Activated CD4-positive, alpha-beta T cell treated with anti-CD3 and anti-CD28 coated beads, Interleukin-2, amount 50 U/mL, for 48 hours (primary cell): ENCODE measurements at places on chromosomes 13 and 19.

DNA sequence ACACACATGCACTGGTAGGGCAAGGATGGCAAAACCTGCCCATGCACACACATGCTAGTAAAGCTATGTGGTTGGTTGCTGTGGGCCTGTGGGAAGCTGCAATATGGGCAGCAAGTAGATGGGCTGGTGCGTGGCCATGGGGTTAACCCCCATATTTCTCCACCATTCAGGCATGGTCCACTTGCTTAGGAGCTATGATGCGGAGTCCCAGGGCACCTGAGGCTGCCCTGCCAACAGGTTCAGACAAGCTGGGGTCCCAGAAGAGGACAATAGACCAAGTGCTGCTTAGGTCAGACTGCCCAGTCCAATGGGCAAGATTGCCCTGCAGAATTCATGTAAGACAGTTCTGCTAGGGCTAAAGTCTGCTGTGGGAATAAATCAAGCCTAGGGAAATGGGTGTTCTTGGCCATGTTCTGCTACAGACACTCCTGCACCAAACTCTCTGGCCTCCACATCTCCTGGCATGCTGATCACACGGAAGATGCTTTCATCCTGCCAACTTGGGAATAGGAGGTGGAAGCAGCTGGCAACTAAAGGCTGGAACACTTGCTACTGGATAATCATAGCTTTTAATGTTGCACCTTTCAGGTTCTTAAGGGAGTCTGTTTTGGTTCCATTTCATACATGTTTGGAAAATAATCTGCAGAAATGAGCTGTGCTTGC, 646.3 kb upstream of the SLITRK1 start:
- no peak for DNase-seq

- no peak for DNase-seq
Observed at GRCh38 chr13:110593430-110594130, 21.8 kb upstream of the NAXD start.

GRCh38 chr19:16374436-16374835, 49.8 kb downstream of the KLF2 start:
- no peak for DNase-seq

DNA sequence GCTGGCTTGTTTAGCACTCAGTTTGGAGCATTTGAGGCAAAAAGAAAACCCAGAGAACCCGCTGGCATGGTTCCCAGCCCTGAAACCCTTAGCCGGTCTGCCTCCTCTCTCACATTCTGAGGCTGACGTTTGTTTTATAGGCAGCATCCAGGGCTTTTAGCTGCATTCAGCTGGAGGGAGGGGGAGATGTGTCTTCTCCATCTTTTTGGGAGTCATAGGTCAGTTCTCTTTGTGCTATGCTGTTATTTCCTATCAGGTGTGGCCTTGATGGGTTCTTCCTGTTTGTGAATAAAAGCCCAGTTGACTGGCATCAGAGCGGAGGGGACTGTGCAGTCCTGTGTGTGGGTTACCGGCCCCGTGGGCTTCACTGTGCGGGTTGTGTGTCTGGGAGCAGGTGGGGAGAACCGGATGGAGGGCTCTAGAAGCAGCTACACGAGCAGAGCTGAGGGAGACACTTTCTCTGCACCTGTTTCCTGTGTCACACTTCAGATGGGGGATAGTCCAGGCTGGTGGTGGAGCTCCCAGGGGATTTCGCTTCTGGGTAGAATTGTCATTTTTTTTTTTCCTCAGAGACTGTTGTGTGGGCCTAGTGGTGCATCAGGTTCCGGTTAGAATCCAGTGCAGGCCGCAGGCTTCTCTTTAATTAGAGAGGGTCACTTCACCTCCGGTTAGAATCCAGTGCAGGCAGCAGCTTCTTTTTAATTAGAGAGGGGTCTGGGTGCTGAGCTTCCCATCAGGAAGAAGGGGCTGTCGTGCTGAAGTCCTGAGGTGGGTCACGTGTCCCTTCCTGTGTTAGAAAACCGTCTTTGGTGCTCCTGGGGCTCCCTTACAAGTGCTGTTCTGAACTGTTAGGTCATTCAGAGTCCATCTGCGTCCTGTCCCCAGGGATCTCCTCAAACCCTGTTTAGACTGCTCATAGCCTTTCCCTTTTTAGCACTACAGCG, 69.6 kb downstream of the ARHGEF7 start:
- no peak for DNase-seq

- no peak for DNase-seq
Observed at GRCh38 chr13:106464076-106464475, 71.4 kb downstream of the EFNB2 start.
